ENCODE measurements at places on chromosomes 3 and 15.

DNA sequence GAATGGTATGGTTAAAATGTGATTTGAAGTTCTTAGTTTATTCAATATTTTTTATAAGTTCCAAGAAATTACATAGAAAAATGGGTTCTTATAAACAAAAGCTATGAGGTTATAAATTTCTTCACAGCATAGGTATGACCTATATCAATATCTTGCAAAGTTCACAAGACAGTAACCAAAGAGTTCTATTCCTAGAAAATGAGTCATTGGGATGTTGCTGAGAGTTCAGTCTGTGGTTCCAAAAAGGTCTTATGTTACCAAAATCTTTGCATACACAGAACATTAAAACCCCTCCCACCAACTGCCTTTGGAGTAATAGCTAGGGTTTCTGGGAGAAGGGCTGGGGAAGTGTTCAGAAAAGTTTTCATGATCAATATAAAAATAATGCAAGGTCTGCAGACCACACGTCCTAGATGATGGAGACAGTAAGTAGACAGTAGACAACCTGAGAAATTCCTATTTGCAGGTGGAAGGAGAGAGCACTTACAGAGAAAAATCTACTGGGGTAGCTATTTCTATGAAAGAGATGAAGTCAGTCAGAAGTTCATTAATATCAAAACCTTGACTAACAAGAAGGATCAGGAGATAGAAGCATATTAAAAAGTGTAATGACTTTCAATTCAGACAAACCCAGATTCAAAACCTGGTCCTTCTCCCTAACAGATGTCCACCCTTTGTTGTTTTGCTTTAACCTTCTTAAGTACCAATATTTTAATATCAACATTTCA is 279.3 kb downstream of the KCNH8 start:
- DNase-seq, result no peak

DNA sequence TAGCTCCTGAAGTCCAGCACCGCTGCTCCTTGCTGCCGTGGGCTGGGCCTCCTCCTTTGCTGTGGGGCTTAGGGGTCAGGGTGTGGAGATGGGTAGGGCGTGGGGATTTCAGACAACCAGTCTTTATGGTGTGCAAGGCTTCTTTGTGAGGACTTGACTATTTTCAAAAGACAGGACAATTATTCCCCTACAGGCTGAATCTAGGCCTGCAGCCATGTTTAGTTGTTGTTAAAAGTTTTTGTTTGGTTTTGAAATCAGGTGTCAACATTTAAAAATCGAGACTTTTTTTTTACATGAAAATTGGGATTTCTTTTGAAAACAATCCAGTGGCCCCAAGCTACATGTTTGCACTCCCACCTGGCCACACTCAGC is 10.6 kb downstream of the RPL32 start:
- DNase-seq, result no peak

GRCh38 chr15:77602800-77603199 is 29.9 kb downstream of the LINGO1 start:
- no peak for DNase-seq

DNA sequence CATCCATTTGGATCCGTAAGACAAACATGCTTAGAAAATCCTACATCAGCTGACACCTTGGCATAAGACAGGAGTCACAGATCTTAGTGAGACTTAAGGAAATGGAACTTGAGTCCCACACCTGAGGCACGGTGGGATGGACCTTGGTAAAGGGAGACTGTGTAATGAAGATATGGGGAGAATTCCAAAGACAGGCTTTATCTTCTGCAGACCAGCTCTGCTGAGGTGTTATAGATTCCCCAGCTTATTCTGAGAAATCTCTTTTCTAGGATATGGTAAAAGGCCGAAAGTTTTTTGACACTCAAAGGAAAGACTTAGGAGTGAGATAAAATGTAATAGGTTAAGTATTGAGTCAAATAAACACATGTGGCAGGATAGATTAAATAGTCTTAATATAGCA is 8.3 kb upstream of the MTMR10 start:
- DNase-seq, result no peak

- peak; percentile 38 for DNase-seq
These were observed 12.1 kb upstream of the PEX5L start for GRCh38 chr3:180048840-180049239.

GRCh38 chr3:188686324-188686723 is 485.4 kb upstream of the TPRG1 start:
- no peak for DNase-seq

DNA sequence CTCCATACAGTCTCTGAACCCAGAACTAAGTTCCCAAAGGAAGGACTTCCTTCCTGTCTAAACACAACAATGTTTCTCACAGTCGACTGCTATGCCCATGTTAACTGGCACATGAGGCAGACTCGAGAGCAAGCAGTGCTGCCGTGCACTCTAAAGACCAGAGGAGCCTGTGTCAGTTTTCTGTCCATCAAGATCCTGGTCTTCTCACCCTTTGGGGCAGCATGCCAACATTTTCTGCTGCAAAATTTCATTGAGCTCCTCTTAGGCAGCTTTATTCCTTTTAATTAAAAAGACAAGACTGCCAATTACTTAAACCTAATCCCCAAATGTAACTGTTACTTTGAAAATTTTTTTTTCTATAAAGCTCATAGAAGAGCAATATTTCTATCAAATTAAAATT is 205.1 kb downstream of the GAP43 start:
- no peak for DNase-seq

GRCh38 chr15:55124616-55125015 is 72.1 kb downstream of the RSL24D1 start:
- no peak for DNase-seq

DNA sequence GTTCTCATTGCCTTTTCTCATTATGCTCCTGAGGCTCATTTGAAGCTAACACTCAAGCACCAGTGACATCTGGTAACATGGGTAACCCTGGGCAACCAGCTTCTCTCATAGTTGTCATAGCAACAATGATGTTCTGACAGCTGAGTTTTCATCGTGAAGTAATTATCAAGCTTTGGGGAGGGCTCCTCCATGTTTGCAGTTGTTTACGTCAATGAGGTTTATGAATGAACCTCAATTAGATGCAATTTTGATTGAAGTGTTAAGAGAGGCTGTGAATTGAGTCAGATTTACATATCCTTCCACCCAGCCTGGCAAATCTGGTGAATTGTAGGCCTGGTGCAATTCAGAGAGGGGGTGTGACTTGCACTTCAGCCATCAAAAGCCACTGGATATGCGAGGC is 119.3 kb upstream of the CHD2 start:
- DNase-seq, result no peak

DNA sequence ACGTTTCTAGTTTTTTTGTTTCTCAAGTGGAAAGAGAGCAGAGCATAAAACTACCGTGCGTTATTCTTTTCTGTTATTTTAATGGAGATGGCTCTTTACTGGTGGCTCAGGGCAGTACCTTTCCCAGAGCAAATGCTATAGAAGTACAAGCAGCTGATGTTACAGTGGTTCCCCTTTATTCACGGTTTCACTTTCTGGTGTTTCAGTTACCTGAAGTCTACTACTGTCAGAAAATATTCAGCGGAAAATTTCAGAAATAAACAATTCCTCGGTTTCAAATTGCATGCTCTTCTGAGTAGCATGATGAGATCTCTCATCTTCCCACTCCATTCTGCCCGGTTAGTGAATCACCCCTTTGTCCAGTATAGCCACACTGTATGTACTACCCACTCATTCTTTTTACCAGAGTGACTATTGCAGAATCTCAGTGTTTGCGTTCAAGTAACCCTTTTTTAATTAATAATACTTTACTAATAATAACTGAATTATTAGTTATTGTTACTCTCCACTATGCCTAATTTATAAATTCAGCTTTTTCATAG is 597.5 kb upstream of the ROBO2 start:
- peak; percentile 89 for DNase-seq

- no peak for DNase-seq
These were observed 7.2 kb upstream of the MAP4 start for GRCh38 chr3:48023377-48023776.

DNA sequence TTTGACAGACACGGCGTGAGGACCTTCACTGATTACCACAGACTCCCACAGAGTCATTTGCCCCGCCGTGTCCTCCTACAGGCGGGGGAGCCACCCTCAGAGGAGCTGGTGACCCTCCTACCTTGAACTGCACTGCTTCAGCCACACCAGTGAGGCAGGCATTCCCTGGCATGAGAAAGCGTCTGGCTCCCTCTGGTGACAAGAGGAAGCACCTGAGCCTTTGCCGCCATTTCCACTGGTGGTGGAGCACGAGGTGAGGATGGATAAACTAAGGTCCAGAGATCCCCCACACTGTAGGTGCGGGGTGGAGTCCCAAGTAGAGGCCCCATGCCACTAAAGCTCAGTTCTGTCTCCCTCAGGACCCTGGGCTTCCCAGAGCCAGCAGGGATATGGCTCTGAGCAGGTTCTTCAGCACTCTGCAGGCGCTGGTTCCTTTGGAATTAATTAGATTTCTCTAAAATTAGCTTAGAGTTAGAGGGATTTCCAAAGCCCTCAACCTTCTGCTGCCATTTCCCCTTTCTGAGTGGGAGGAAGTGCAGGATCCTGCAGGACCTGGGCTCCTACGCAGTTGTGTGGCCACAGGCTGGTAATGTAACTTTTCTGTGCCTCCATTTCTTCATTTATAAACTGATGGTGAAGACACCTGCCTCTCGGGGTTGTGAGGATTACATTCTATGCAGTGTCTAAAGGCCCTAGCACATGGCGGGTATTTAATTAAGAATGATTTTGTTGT is 224.0 kb downstream of the SLCO3A1 start:
- DNase-seq, result peak; percentile 36

GRCh38 chr3:100968932-100969906 is 24.0 kb downstream of the ABI3BP start:
- DNase-seq, result no peak

GRCh38 chr15:41940441-41940857 is 31.9 kb downstream of the EHD4 start:
- DNase-seq, result peak; percentile 85

DNA sequence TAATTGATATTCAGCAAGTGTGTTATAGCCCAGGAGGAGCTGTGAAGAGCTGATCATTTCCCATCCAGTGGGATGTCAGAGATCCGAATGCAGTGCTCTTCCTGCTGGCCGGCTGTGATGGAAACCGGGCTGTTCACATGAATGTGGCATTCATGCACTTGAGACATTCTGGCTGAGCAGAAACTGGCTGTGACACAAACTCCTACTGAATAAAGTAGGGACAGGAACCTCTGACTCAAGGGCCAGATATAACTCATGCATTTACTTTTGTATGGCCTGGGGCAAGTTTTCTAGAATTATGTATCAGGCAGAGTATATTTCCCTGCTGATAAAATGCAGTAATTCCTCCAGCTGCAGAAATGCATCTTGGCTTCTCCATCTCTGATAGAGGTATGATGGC is 83.4 kb upstream of the FAM3D start:
- no peak for DNase-seq

DNA sequence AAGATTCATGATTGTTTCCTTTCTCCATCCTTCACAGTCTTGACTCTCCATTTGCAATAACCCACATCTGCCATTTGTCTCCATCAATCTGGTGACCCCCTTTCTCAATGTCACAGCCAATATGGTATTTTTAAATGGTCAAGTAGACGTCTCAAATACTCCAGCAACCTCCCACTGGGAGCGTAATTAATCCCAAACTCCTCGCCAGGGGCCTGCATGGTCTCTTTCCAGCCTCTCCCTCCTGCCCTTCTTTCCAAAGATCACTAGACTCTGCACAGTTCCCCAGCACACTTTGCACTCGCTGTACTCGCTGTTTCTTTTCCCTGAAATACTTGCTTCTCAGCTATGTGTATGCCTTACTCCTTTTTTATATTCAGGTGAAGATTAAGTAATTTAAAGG is 115.3 kb downstream of the PLCH1 start:
- DNase-seq, result no peak

- no peak for DNase-seq
These were observed 5.1 kb downstream of the SPTBN5 start for GRCh38 chr15:41888662-41889253.

GRCh38 chr15:42324308-42324707 is 35.0 kb upstream of the CAPN3 start:
- DNase-seq, result peak; percentile 82

GRCh38 chr3:56467801-56468183 is 475 bp downstream of the ERC2 start:
- DNase-seq, result no peak

- DNase-seq, result peak; percentile 28
These were observed 227.7 kb upstream of the CD96 start for GRCh38 chr3:111314181-111314873.

GRCh38 chr3:167705840-167706239 is 28.9 kb downstream of the PDCD10 start:
- peak; percentile 79 for DNase-seq

DNA sequence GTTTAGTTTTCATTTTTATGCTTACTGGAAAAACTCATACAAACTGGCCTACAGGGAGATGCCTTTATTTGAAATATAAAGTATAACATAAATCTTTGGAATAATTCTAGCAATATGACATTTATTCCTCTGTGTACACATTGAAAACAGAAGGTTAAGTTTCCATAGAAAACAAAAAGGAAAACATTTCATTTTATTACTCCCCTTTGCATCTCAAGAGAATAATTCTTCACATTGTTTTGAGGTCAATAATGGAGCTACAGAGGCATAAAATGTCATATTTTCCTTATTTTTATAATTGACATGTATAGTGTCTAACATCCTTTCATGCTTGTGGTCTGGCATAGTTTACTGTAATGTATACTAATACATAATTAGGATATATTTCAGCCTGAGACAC is 187.6 kb upstream of the AGTR1 start:
- DNase-seq, result no peak

Measured in iris pigment epithelial cell (primary cell).